ENCODE measurements at places on chromosomes 16 and 17. TPM values are rescaled to one million over a fixed set of nuclear protein-coding genes. Genes with fewer than 3 reads are reported as not detected.

GRCh38 chr17:69093995-69094394, 33.3 kb upstream of the ABCA9 start:
- no peak for DNase-seq

DNA sequence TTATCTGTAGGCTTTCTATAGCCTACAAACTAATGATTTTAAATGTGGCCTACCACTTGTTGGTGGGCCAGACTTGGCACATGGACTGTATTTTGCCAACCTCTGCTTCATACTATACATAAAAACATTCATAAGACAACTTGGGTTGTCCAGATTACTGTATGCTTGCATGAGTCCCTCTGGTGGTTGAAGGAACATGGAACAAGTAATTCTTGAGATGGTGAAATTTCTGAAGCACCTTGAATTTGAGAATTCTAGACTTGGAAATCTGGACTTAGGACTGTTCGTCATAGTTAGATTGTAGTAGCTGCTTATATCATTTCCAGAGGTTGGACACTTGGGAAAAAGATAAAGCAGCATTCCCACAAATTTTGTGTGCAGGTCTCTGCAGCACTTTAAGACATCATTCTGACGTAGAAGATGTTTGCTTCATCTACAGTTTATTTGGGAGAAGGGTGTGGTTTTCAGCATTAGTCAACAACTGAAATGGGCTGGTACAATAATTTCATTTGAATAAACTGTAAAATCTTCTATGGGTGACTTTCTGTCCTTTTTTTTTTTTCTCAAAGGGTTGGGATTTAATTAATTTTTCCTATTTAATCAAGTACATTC, 31.2 kb downstream of the NFATC3 start:
- no peak for DNase-seq

POLR2A gene
- total RNA-seq = 203 TPM

DNA sequence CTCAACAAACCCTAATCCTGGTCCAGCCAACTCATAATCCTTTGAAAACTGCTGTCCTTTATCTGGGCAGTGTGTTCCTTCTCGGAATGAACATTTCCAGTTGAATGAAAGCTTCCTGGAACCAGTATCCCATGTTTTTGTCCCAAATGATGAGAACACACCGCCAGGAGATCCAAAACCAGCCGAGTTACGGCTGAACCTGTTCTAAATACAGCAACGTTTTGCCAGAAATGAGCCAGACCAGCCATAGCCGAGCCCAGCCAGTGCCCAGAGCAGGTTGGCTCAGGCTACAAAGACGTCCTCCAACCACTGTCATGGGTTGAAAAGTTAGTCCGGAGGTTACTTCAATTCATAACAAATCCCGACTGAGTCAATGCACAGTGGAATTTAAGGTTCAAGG, 67.6 kb upstream of the FOXF1 start:
- no peak for DNase-seq

DNA sequence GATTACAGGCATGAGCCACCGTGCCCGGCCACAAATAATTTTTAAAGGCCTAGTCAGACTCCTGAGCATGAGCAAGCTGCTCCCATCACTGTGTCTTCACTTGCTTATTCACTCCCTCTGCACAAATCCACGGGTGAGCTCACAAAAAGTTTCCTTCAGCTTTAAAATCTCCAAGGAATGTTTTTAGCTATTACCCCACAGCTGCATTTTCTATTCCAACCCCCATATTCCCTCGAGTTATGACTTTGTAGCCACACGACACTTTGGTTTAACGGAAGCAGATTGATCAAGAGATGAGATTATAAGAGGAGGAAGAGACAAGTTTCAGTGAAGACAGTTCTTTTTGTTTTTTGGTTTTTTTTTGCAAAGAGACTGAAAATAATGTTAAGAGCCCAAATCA, 49.1 kb upstream of the SLC25A19 start:
- DNase-seq = peak; percentile 38

CLEC18A gene
- 0.32 TPM for total RNA-seq
